ENCODE measurements at places on chromosomes 1 and 21. TPM values are rescaled to one million over a fixed set of nuclear protein-coding genes. Genes with fewer than 3 reads are reported as not detected.
A peak's percentile ranks its signal among the peaks of the same experiment; 100 is the strongest.

DNA sequence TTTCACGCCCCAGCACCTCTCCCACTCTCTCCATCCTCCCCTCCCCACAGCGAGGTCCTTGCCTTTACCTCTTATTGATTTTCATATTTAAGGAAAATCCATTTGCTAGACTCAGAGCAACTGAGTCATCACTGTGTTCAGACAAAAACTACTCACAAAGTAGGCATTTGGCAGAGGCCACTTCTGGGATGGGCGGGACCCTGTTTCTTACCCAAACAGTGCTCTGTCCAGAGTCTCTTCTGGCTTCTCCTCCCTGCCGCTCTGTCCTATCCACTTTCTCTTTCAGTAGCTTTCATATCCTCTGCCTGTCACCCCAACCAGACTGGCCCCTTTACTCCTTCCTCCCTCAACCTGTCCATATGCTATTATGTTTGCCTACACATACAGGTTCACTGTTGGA is 2.4 kb upstream of the NAV1 start:
- H3K4me3 ChIP-seq, result no peak overlapping the region
- no peaks in the 10 kb centered on the region for H3K36me3 ChIP-seq
- H3K27me3 ChIP-seq, result no peaks in the 10 kb centered on the region
- no peaks in the 10 kb centered on the region for H3K4me1 ChIP-seq
- H3K27ac ChIP-seq, result peak overlapping the region; percentile 76

DNA sequence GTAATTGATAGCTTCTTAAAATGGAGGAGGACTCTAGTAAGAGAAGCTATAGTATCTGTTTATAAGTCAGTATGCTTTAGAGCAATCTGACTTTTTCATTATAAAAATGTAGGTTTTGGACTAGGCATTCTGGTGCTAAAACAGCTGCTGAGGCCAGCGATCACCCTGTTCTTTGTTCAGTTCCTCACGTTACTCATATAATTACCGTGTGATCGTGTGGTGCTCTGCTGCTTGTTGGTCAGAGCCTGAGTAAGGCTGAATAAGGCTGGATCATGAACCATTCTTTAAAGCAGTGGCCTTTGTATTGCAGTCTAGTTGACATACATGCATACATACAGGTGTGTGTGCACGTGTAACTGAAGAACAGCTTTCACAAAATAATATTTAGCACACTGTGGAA is 25.2 kb downstream of the CDC42 start:
- H3K4me1 ChIP-seq, result no peaks in the 10 kb centered on the region
- no peak for DNase-seq
- no peak overlapping the region for H3K4me3 ChIP-seq
- H3K36me3 ChIP-seq, result peaks cover 12% of the 10 kb centered on the region
- H3K27me3 ChIP-seq, result no peaks in the 10 kb centered on the region

DNA sequence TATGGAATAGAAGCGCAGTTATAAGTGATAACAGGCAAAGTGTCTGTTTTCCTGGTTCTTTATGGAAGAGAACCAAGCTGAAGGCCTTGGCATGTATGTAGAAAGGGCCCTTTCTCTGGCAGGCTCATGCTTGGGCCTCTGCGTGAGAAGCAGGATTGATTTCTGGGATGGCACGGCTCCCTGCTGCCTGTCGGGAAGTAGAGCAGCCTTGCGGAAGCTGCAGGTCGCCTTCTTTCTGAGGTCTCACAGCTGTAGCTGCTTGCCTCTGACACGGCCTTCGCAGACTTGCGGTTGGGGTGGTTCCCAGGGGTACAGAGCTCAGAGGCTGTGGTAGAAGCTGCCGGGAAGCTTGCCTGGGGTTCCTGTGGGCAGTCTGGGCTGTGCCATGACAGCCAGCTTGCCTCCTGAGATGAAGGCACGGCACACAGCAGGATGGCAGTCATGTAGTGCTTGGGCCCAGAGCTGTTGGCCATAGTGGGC is 39.4 kb downstream of the TRAPPC10 start:
- H3K27ac ChIP-seq, result peak overlapping the region; percentile 67
- peaks cover 31% of the 10 kb centered on the region for H3K4me1 ChIP-seq
- peak; percentile 62 for DNase-seq
- H3K27me3 ChIP-seq, result no peaks in the 10 kb centered on the region

DNA sequence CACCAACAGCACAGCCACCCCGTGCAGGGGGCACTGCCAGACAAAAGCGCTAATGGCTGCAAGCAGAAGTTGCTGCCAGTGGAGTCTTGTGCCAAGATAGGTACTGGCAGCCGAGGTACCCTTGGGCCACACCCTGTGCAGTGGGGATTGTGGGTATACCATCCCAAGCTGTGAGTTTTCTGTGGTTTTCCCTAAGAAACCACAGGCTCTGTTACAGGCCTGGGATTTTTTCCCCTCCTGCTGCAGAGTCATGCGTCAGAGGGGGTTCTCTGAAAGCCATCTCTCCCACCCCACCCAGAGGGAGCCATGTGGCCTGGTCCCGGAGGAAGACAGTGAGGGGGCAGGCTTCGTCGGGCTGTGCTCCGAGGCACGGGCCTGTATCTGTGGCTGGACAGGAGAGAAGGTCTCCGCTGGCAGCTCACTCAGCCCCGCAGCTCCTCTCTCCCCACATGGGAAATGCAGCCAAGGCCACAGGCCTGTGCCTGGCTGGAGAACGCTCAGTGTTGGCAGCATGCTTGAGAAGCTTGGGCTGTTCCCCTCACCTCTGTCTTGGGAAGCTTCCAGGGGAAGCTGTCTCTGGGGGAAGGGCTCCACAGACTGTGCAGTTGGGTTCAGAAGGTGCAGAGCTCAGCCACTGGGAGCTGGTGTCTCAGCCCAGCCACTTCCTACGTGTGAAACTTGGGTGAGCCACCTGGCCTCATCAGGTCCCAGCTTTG is 42.5 kb downstream of the NEK2 start:
- DNase-seq, result no peak
- H3K27ac ChIP-seq, result peak overlapping the region; percentile 90
- no peak overlapping the region for H3K4me3 ChIP-seq

DNA sequence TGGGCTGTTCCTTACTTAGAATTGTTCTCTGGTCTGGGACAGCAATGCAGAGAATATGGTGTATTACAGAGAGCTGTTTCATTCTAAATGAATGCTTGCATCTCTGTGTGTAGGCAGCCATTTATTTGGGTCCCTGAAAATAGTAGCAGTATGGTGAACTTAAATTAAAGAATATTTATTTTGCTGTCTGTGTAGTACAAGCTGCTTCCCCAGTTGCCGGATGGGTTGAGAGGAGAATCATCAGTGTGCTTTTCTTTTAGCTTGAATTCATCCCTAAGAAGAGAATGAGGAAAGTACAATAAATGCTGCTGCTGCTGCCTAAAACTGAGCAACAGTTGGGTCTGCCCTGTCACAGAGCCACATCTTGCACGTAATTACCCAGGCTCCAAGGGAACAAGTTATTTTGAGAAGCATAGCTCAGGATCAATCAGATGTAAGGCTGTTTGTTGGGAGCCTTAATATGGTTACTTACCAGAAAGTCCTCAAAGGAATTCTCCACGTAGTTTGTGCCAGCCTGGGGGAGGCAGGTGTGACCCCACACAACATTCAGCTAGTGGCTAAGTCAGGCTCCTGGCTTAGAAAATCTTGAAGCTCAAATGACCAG is 16.6 kb downstream of the ACTN2 start:
- H3K4me3 ChIP-seq, result peak overlapping the region; percentile 1
- H3K27me3 ChIP-seq, result no peaks in the 10 kb centered on the region
- no peaks in the 10 kb centered on the region for H3K4me1 ChIP-seq
- peak overlapping the region; percentile 77 for H3K27ac ChIP-seq
- DNase-seq, result no peak

- H3K4me1 ChIP-seq, result peaks cover 79% of the 10 kb centered on the region
- H3K27ac ChIP-seq, result peak overlapping the region; percentile 94
- DNase-seq, result peak; percentile 81
- H3K27me3 ChIP-seq, result no peaks in the 10 kb centered on the region
- H3K4me3 ChIP-seq, result no peak overlapping the region
Measured at GRCh38 chr1:11880911-11881748, 22.4 kb upstream of the NPPB start.

Gene PROX1
- total RNA-seq, result 46.5 TPM

- no peak overlapping the region for H3K4me3 ChIP-seq
- no peaks in the 10 kb centered on the region for H3K36me3 ChIP-seq
- no peak for DNase-seq
Measured at GRCh38 chr1:152654110-152654509, 9.1 kb upstream of the LCE2D start.

Gene TMEM54
- 4.7 TPM for total RNA-seq

Gene MSH4
- 0.12 TPM for total RNA-seq

GRCh38 chr1:43766086-43766784 is 58.9 kb downstream of the ST3GAL3 start:
- H3K4me1 ChIP-seq, result peaks cover 9% of the 10 kb centered on the region
- H3K27me3 ChIP-seq, result no peaks in the 10 kb centered on the region
- no peak overlapping the region for H3K4me3 ChIP-seq
- H3K27ac ChIP-seq, result no peak overlapping the region
- no peak for DNase-seq

DNA sequence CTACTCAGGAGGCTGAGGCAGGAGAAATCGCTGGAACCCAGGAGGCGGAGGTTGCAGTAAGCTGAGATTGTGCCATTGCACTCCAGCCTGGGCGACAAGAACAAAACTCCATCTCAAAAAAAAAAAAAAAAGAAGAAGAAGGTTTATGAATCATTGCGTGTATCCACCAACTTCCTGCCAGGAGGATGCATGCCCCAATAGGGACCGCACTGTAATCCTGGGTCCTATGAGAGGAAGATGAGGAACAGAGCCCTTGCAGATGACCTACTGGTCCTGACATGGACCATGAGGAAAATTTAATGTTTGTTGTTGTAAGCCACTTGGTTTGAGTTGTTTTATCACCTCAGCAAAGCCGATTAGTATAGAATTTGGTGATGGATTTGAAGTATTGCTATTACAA is 56.7 kb downstream of the PTGS2 start:
- no peak for DNase-seq
- H3K4me3 ChIP-seq, result no peak overlapping the region
- H3K27me3 ChIP-seq, result no peaks in the 10 kb centered on the region
- H3K27ac ChIP-seq, result no peak overlapping the region
- no peaks in the 10 kb centered on the region for H3K4me1 ChIP-seq

GRCh38 chr1:209720326-209720725 is 15.7 kb downstream of the HSD11B1 start:
- no peaks in the 10 kb centered on the region for H3K27me3 ChIP-seq
- DNase-seq, result no peak
- no peaks in the 10 kb centered on the region for H3K4me1 ChIP-seq
- no peak overlapping the region for H3K4me3 ChIP-seq
- no peaks in the 10 kb centered on the region for H3K36me3 ChIP-seq

DNA sequence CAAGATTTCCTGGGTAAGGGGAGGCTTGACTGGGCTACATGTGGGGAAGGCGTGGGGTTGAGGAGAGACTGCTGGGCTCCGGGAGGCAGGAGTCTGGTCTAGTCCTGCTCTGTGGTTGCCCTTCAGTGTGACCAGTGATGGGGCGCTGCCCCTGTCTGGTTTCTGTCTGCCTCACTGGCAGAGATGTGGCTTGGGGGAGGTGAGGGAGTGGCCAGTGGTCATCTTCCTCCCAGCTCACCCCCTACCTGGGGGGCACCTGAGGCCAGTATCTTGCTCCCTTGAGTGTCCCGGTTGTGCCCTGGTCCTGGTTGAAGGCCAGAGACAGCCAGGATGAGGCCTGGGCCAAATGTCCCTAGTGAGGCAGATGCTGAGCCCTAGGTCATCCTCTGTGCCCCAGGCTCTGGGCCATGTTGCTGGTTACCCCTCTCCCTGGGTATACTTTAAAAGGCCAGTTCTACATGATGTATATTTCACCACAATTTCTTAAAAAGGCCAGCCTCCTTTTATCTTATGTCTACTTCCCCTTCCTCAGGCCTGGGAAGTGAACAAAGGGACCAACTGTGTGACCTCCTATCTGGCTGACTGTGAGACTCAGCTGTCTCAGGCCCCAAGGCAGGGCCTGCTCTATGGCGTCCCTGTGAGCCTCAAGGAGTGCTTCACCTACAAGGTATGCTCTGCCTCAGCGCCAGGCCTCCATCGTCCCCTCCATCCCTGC is 10.5 kb downstream of the FAAH start:
- no peaks in the 10 kb centered on the region for H3K36me3 ChIP-seq
- no peak for DNase-seq
- H3K4me3 ChIP-seq, result no peak overlapping the region
- H3K27me3 ChIP-seq, result no peaks in the 10 kb centered on the region
- H3K4me1 ChIP-seq, result no peaks in the 10 kb centered on the region

DNA sequence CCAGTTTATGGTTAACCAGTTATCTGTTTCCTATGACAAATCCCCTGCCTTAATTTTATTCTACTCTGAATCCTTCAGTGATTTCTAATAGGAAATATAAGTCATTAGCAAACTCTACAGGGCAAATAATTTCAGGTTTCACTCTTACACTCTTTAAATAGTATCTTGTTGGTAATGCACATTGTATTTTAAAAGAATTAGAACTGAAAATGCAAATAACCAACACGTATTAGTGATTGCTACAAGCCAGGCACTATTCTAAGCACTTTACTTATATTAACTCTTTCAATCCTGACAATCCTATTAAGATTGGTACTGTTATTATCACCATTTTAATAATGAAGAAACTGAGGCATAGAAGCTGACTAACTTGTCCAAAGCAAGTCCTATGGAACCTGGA is 48.3 kb upstream of the LHX8 start:
- no peak for DNase-seq
- H3K4me1 ChIP-seq, result no peaks in the 10 kb centered on the region

GRCh38 chr1:27366411-27367159 is at the start of gene MAP3K6:
TSS of gene MAP3K6 (minus strand) at chr1:27366961. CDS start at chr1:27366597, 364 bp downstream.
- peak within 1 kb of the TSS; percentile 99 for H3K27ac ChIP-seq
- H3K36me3 ChIP-seq, result peaks cover 33% of the 10 kb centered on the region
- DNase-seq, result peak; percentile 95
- no peaks in the 10 kb centered on the region for H3K4me1 ChIP-seq
- H3K27me3 ChIP-seq, result no peaks in the 10 kb centered on the region

DNA sequence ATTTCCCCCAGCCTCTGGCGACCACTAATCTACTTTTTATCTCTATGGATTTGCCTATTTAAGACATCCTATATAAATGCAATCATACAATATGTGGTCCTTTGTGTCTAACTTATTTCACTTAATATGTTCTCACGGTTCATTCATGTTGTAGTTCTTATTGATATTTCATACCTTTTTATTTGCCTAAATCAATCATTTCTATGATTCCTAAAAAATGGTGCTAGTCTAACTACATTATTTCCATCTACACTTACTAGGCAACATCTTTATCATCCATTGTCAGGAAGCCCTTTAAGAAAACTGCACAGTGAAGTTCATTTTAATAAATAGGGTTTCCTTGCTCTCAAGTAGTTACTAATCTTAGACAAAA is 380 bp upstream of the FBXO28 start:
- no peaks in the 10 kb centered on the region for H3K36me3 ChIP-seq
- no peak for DNase-seq
- peaks cover 22% of the 10 kb centered on the region for H3K4me1 ChIP-seq
- no peaks in the 10 kb centered on the region for H3K27me3 ChIP-seq

DNA sequence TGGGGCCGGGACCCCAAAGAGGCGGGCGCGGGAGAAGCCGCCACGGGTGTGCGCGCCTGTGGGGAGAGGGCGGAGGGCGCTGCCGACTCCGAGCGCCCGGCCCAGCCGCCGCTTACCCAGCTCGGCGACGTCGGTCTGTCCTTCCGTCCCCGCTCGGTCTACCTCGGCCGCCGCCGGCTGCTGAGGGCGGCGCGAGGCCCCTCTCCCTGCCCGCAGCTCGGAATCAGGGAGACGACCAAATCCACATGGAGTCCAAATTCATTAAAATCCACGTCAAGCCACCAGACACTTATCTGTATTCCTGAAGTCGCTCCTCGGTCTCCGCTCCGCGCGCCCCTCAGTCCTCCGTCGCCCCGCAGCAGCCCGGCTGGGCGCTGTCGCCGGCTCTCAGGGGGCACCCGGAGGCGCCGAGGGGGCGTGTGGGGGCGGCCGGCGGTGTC is 637 bp downstream of the PLXNA2 start:
- peaks cover 51% of the 10 kb centered on the region for H3K4me1 ChIP-seq
- no peaks in the 10 kb centered on the region for H3K36me3 ChIP-seq
- peak overlapping the region; percentile 88 for H3K27ac ChIP-seq
- H3K4me3 ChIP-seq, result peak overlapping the region; percentile 88
- H3K27me3 ChIP-seq, result no peaks in the 10 kb centered on the region

Gene CATSPER4
- total RNA-seq, result not detected
